ENCODE measurements at places on chromosomes 13 and 19.

GRCh38 chr19:47096100-47096704 lies 17.4 kb downstream of the ZC3H4 start:
- DNase-seq = no peak

DNA sequence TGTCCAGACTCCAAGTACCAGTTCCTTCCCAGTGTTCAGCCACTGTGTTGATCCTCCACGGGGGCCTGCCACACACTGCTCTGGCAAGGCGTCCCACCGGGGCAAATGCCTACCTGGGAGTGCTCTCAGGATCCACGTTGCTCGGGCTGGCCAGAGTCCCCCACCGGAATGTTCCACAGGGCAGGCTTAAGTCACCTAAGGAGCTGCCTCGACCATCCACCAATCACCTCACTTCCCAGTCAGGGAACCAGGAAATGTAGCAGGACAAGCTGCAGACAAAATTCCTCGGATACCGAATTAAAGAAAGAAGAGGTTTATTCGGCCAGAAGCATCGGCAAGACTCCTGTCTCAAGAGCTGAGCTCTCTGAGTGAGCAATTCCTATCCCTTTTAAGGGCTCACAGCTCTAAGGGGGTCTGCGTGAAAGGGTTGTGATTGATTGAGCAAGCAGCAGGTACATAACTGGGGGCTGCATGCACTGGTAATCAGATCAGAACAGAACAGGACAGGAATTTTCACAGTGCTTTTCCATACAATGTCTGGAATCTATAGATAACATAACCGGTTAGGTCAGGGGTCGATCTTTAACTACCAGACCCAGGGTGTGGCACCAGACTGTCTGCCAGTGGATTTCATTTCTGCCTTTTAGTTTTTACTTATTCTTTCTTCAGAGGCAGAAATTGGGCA lies 56.9 kb upstream of the EDNRB start:
- DNase-seq = no peak

DNA sequence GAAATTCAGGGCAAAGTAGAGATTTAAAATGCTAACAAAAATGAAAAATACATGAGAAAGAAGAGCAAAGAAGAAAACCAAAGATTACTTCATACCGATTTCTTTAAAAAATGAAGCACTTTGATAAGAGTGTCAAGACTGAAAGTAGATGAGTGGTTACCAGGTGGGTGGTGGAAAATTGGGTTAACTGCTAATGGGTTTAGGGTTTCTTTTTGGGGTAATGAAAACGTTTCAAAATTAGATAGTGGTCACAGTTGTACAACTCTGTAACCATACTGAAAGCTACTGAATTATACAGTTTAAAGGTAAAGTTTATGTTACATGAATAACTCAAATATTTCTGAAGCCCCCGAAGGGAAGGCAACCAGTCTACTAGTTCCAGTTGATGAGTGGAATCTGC lies 179.4 kb downstream of the NDFIP2 start:
- DNase-seq = no peak

DNA sequence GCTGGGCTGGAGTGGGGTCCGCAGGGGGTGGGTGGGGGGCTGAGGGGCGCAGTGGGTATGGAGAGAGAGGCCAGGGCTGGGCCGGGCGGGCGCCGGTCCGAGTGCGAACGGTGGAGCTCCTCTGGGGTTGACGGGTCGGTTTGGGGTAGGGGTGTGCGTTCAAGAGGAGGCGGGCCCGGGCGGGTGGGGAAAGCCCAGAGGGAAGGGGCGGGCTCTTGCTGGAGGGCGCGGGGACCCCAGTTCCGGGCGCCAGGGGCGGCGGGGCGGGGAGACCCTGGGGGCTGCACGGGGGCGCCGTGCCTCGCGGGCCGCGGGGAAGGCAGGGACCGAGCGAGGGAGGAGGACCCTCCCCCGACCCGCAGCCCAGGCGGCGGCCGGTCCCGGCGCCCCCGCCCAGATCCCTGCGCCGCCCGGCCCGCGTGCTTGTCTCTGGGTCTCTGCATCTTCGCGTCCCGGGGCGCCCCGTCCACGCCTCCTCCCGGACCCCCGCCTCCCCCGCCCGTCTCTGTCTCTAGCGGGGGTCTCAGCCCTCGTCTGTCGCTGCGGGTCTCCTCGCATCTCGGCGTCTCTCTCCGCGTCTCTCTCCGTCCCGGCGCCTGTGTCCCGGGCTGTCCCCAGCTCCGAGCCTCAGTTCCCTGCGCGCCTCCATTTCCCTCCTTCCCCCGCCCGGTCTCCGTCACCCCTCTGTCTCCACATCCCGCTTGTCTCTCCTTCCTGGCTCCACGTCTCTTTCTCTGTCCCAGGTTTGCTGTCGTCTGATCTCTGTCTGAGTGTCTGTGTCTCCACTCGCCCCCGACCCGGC lies 8.3 kb upstream of the SHISA7 start:
- no peak for DNase-seq

DNA sequence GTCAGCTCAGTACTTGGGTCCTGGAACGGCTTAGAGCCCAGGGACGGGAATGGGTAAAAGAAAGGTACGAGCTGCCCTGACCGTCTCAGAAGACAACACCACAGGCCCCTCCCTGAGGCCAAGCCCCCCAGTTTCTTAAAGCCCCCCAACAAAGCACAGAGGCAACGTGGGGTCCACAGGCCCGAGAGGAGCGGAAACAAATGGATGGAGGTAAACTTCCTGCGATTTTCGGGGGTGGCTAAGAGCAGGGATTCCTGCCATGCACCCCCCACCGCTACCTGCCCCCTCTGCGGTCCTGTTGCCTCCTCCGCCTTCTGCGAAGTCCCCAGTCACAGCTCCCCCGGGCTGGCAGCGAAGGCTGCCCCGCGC lies 48.2 kb downstream of the PTPRS start:
- no peak for DNase-seq
